ENCODE measurements at places on chromosomes 16 and 17.

DNA sequence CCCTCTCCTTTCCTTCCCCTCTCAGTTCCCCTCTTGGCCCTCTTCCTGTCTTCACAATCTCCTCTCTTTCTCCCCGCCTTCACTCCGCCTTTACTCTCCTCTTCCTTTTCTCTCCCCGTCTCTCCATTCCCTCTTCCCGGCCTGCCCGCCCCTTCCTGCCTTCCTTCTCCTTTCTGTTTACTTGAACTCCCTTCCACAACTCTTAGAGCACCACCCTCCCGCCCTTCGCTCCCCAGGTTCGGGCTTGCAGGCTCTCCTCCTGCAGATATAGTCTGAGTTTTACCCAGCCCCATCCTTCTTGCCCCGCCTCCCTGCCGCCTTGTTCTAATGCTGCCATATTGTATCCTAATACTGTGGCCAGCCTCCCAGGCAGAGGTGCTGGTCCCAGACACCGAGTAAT lies 201.5 kb upstream of the N4BP1 start:
- DNase-seq, result no peak

- no peak for DNase-seq
Measured at GRCh38 chr17:63314761-63315160, 131.3 kb downstream of the CYB561 start.

DNA sequence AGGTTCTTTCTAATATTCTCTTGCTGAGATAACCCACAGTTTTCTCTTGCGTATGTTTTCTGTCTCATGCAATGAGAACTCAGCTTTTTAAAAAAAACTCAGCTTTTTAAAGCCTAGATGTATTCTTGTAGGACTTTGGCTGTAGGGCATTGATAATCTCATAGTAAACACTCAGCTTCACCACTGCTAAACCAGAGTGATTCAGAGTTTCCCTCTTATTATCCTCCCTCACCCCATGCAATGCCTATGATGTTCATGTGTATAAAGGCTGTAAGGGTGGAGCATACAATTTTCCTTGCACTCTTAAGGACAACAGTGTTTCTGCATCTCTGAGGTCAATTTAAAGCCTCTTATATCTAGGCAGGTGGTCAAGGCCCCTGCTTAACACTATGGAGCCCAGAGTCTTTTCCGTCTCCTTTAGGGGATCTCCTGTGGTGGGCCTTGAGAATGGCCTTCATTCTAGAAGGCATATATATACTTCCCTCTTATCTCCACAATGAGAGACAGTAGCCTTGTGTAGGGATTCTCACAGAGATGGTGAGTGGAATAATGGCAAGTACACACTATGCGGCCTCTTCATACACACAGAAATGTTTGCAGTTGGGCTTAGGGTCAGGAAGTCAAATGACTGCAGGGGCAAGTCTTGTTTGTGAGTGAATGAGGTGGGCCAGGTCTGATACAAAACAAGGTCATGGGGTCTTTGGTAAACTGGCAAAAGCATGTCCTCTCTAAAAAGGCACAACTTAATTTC lies 279.6 kb downstream of the HS3ST3A1 start:
- DNase-seq, result no peak

GRCh38 chr17:73524941-73525679 lies 119.1 kb downstream of the SDK2 start:
- DNase-seq, result no peak

- DNase-seq, result no peak
Measured at GRCh38 chr16:85018529-85019236, 7.3 kb upstream of the ZDHHC7 start.

DNA sequence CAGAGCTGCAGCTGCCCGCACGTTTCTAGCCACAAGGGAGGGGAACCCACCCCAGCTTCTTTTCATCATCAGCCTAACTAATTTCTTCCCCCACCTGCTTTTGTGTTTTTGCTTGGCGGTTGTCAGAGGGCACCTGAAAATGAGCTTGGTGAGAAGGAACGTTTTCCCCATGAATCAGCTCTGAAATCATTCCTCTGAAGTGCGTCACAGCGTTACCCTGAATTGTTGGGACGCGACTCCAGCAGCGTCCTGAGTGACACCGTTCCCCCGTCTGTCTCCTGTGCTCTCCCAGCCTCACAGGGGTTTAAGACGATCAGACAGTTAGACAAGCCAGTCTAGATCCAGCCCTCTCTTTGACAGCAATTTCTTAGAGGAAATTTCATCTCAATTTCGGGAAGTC lies 722.9 kb upstream of the EEF2KMT start:
- no peak for DNase-seq

DNA sequence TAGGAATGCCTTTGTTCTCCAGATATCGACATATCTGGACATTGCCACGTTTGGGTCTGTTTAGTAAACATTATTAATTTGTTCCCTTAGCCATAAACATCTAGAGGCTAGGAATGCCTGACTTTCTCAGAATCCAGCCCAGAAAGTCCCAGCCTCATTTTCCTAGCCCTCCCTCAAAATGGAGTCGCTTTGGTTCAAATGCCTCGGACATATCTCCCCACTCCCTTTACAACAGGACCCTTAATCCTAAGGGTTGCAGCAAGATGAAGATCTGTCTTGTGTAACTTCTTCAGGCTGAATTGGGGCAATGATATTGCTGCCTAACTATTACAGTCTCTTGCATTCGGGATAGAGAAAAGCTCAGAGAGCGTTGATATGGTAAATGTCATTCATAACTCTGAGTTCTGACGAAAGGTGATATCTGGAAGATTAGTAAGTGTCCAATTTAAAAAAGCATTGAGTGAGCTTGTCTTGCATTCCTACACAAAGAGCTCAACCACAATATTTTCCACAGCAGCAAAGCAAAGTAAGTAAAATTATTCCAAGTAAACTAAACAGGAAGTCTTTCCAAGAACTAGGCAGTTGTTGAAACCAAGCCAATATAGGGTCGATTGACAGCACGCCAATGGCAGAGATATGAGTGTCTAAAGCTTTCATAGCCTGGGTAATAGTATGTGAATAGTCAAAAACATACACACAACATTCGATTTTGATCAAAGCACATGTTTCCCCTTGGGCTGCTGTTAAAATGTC lies 46.0 kb upstream of the ARL4D start:
- DNase-seq, result no peak

DNA sequence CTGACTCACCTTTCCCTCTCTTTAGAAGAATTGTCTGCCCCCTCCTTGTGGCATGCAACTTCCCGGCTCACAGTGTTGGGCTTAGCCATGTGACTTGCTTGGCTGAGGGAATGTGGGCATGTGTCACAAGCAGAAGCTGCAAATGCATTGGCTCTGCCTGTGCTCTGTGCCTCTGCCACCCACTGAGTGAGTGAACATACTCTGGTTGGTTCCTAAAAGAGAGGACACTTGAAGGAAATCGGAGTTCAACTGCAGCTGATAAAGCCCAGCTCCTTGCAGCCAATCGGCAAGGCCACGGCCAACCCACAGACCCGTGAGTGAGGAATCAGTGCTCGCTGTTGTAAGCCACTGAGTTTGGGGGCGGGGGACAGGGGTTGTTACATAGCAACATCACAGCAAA lies 10.9 kb upstream of the GINS2 start:
- no peak for DNase-seq

GRCh38 chr16:89722392-89723278 lies 1.3 kb downstream of the ZNF276 start:
- DNase-seq, result no peak

DNA sequence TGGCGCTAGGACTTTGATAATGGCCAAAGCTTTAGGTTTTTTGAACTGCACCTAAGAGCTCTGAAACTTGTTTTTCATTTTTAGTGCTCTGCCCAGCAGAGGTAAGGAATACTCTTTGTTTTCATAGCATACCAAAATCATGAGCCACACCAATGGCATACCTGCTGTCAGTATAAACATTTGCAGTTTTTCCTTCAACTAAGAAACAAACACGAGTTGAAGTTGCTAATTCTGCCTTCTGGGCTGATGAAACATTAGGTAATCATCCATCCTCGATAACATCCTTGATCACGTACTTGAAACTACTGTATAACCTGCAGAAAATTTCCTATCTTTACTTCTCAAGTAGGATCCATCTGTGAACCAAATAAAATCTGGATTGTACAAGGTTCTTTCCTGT lies 20.6 kb upstream of the B4GALNT2 start:
- no peak for DNase-seq

GRCh38 chr17:52376137-52376536 lies 217.6 kb upstream of the CA10 start:
- no peak for DNase-seq

GRCh38 chr17:30263552-30264333 lies 28.0 kb downstream of the BLMH start:
- no peak for DNase-seq

DNA sequence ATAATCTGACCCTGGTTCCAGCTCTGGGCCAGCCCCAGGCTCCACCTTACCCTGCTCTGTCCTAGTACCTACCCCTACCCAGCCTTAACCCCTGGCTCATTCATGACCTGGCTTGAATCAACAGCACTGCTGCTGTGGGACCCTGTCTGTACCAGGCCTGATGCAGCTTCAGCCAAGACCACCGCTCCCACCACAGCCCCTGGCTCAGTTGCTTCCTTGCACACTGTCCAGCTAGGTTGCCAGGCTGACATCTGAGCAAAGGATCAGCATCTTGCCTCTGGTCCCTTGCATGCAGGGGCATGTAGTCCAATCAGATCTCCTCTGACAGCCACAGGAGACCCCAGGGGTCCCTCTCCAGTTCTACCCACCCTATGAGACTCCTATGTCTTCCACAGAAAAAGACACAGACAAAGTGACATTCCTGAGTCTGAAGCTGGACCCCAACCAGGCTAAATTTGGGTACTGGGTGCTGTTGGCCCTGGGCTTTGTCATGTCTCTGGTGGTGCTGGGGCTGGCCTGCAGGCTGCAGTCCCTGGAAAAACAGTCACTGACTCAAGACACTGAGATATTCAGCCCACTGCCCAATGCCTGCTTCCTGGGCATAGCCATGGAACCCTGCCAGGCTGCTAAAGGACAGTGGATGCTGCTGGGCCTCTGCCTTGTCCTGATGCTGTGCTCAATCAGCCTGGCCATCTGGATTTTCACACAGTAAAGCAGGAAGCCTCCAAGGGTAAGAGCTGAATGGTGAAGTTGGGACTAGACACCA lies 3.9 kb upstream of the KCNH6 start:
- DNase-seq, result peak; percentile 14

GRCh38 chr16:60363566-60363965 lies 1629.5 kb upstream of the GOT2 start:
- DNase-seq, result no peak

- no peak for DNase-seq
Measured at GRCh38 chr16:67652578-67653127, 7.4 kb downstream of the ACD start.

DNA sequence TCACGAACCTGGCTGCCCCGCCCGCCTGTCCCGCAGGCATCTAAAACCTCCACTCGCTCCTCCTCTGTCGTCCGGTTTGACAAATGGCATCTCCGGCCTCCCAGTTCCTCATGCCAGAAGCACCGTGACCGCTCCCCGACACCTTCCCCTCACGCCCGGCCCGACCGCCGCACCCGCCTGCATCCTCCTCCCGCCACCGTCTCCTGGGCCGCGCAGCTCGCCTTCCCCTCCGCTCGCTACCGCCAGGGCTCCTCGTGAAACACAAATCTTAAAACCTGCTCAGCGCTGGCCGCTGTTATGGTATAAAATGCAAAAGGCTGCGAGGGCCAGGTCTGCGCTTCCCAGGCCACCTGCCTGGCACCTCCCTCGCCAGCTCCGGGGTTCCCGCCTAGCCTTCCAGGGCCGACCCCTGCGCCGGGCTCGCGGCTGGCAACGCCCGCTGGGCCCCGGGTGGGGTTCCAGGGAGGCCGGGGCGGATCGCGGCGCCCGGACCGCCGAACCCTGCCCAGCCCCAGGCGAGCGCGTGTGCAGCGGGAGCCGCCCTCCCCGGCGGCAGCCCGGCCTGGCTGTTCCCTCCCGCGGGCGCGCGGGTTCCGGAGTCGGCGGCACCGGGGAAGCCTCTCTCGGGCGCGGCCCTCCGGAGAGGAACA lies 488 bp downstream of the SPSB3 start:
- DNase-seq, result no peak

DNA sequence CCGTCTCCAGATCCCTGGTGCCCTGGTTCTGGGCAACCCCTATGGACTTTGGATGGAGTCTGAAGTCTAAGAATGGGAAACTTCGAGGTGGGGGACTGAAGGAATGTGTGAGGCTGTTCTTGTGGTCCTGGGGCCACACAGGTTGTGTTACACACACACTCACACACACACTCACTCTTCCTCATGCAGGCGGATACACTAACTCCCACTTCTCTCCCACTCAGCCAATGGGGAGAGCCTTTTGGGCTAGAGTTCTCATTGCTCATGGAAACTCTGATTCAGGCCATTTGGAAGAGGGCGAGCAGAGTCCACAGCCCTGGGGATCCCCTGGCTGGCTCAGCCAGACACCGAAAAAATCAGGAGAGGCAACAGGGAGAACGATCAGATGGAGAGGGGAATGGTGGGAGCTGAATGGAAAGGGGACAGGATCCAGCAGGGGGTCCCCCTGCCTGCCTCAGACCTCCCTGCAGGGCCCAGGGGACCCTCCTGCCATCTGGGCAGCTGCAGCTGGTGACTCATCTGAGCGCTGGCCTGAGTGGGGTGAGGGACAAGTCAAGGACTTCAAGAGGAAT lies 9.1 kb downstream of the IGFBP4 start:
- no peak for DNase-seq

DNA sequence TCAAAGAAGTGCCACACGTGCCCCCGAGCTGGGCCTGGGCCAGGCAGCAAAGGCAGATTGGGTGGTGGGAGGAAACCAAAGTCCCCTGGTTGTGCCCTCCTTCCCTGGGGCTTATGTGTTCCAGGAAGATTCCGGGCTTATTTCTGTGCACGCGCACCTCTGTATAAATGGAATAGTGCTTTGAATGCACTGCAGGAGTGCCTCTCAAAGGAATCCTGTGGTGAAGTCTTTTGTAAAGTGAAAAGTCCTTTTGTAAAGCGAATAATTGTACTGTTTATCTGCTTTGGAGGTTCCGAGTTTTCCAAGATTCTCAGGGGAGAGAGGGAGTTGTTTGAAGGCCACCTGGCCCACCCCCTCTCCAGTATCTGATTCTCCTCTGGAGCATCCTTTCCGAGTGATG lies 26.8 kb downstream of the C17orf75 start:
- DNase-seq, result no peak

GRCh38 chr16:2016407-2016922 lies 3.1 kb upstream of the NPW start:
- no peak for DNase-seq

DNA sequence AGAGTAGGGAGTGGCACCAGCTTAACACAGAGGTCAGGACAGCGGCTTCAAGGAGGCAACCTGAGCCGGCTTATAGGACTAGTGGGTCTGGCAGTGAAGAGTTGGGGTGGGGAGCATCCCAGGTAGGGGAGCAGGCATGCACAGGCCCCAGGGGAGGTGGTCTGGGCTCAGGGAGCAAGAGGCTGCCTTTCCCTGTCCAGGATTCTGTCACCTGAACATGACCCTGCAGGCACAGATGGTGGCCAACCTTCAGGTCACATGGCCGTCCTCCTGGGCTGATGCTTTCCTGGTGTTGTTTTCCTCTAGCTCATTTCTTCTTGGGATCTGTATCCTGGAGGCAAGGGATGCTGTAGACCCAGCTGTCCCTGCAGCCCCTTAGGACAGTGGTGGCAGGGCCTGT lies 3.5 kb upstream of the MYO15A start:
- DNase-seq, result no peak

All from NCI-H1092 (cell line).